ENCODE measurements at places on chromosomes 2 and 18.

- peak; percentile 15 for DNase-seq
Measured at GRCh38 chr2:48248251-48248933, 281.6 kb upstream of the STON1 start.

- DNase-seq, result no peak
Measured at GRCh38 chr2:235614176-235614860, 120.5 kb downstream of the AGAP1 start.

- no peak for DNase-seq
Measured at GRCh38 chr18:59961070-59961469, 61.3 kb downstream of the PMAIP1 start.

DNA sequence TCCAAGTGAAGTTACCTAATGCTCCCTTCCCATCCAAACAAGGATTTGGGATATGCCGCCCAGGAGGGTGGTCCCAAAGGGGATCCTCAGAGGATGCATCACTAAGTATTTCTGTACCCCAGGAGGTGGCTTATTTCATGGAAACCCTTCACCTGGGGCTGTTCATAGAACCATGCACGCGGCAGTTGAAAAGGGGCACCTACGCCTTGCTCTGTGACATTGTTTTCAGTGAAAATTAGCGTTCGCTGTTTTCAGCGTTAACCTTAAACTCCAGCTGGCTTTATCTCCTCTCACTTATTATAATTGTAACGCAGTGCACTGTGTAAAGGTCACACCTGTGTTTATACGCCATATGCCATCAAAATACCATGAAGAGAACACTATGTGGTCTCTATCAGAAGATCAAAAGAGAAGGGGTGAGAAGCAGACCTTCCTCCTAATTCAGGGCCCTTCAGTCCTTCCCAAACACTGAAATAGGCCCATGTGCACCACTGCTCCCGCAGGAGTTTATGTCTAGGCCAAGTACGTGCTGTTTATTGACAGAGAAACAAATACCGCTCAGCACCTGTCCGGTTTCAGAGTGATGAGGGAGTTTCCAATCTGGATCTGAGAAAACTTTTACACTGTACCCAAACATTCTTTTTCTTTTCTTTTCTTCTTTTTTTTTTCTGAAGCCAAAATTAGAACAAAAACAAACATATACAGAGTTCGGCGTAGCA, 162.1 kb downstream of the BCL2 start:
- no peak for DNase-seq

DNA sequence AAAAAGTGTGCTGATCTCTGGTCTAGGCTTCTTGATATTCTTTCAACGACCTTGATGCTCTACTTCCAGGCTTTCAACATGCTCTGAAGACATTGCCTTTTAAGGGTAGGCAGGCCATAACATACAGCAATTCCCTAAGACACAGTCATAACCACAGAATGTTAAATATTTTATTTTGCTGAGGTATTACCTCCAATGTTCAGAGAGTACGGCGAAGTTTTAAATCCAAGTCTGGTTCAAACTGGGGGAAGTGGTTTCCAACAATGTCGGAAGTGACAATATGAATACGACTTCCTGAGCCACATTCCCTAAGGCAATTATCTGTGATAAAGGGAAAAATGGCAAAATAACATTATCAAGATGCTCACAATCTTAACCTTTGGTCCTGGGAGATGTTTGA, 1077.9 kb upstream of the PIK3C3 start:
- no peak for DNase-seq

DNA sequence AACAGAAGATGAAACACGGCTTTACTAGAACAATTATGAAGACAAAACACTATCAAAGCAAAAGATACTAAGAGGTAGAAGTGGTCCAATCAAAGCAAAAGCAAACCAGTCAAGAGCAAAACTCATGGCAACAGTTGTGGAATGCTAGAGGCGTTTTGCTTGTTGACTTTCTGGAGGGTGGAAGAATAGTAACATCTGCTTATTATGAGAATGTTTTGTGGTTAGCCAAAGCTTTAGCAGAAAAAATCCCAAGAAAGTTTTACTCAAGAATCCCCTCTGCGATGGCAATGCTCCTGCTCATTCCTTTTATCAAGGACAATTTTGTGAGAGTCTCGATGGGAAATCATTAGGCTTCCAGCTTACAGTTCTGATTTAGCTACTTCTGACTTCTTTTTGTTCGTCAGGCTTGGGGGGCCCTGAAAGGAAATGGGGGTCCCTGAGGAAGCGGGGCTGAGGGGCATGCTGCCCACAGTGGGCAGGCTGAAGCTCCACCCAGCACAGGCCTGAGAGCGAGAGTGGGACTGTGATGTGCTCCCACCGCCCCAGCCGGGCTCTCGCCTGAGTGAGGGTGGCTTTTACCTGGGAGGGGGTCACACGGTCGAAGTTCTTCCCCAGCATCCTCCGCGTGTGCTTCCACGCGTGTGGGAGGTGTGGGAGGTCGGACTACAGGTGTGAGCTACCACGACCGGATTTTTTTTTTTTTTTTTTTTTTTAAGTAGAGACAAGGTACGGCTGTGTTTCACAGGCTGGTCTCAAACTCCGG, 49.0 kb upstream of the MC4R start:
- DNase-seq, result no peak

Measured in H1 (cell line).